Thoracic aorta (tissue), 2 donors: ENCODE measurements at places on chromosomes 1 and 21.

DNA sequence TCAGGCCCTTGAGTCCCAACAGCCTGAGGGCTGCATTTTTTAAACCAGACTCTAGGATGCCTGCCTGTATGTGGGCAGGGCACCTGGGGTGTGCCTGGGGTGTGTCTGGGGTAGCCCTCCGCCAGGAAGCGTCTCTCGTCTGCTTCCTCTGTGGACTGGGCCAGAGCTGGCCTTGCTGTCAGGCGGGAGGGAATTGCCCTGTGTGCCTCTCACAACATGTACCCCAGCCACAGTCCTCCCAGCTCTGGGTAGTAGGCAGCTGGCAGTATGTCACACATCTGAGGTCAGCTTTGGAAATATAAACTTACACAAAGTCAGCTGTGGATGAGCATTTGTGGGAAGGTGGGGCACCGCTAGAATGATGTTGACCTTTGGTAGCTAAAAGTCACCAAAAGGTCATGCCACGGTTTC lies 13.0 kb downstream of the TRAF5 start:
- DNase-seq: no peak

GRCh38 chr1:97660431-97661105 lies 260.3 kb downstream of the DPYD start:
- no peak for DNase-seq

DNA sequence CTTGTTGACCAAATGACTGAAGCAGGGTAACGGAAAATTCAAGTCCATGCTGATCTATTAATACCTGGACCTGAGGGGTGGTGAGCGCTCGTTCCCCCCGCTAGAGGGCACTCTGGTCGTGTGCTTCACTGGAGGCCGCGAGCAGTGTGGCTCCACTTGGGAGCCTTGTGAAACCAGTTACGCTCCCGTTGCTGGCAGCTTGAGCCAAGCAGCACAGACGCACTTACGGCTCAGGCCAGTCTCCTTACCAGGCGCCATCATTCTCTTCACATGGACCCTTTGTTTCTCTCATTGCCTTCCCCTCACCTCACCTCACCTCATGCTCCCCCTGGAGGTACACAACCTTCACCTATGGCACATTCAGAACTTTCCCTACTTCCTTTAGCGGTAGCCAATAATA lies 49.7 kb upstream of the TSPAN2 start:
- DNase-seq: peak; percentile 68

- no peak for DNase-seq
Observed at GRCh38 chr1:177897998-177898654, 71.7 kb downstream of the SEC16B start.

- DNase-seq: no peak
Observed at GRCh38 chr1:27611450-27611849, 7.5 kb upstream of the AHDC1 start.

- DNase-seq: no peak
Observed at GRCh38 chr21:29825345-29825744, 114.5 kb downstream of the GRIK1 start.

- no peak for DNase-seq
Observed at GRCh38 chr1:192534666-192535065, 40.9 kb upstream of the RGS1 start.

DNA sequence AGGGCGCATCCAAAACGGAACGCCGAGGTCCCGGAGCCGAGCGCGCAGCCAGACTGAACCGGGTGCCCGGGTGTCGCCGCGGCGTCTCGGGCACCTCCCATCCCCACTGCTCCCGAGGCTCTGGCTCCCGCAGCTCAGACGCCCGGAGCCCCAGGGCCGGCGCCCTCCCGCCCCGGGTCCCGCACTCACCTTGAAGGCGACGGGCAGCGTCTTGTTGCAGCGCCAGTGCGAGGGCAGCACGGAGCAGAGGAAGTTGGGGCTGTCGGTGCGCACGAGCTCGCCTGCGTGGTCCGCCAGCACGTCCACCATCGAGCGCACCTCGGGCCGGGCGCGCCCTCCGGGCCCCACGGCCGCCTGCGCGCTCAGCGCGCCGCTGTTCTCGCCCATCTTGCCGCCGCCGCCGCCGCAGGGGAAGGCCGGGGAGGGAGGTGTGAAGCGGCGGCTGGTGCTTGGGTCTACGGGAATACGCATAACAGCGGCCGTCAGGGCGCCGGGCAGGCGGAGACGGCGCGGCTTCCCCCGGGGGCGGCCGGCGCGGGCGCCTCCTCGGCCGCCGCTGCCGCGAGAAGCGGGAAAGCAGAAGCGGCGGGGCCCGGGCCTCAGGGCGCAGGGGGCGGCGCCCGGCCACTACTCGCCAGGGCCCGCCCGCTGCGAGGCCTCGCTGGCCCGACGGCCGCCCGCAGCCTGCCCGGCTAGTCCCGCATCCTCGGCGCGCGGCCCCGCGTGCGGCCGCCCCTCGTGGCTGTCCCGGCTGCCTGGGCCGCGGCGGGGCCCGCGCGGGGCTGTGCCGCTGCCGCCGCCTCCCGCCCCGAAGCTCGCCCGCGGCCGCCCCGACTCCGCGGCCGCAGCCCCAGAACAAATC lies 447 bp downstream of the RUNX3 start:
- no peak for DNase-seq

- no peak for DNase-seq
Observed at GRCh38 chr1:57506941-57507340, 83.1 kb upstream of the DAB1 start.
